ENCODE measurements at places on chromosomes 12 and 14.

DNA sequence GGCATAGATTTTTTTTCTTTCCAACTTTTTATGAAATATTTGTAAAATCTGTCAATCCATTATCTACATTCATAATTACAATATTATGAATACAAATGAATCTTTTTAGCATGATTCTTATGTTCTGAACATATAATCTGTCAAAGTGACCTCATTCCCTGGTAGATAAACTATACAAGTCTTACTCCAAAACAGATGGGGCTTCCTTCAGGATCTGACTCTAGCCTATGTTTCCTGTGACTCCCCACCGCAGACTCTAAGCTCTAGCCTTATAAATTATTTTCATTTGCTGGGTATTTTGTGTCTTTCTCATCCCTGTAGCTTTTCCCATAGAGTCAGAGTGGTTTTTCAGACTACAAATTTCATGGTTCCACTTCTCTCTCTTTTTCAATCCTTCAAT lies 202.1 kb upstream of the KITLG start:
- no peak for DNase-seq

GRCh38 chr14:102980409-102980810 lies 57.9 kb downstream of the AMN start:
- DNase-seq, result no peak

GRCh38 chr12:113397497-113398197 lies 6.0 kb downstream of the SDS start:
- DNase-seq, result no peak

DNA sequence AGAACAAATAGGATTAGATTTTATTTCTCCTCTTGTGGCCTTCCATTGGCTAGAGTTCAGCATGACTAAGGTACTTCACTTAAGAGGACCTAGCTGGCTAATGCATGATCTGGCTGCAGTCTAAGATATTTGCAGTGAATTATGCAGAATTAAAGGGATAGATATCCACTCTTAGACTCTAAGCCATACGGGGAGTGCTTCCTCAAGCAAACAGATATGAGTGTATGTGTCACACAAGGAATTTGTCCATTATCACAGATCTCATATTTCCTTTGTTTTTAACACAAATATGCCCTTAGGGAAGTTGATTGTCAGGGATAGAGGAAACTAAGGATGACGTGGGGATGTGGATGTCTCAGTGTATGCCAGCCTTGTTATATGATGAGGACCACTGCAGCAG lies 88.1 kb upstream of the DHRS4 start:
- peak; percentile 23 for DNase-seq

- DNase-seq, result no peak
These were observed 1.6 kb downstream of the TBX5 start for GRCh38 chr12:114404083-114404925.

DNA sequence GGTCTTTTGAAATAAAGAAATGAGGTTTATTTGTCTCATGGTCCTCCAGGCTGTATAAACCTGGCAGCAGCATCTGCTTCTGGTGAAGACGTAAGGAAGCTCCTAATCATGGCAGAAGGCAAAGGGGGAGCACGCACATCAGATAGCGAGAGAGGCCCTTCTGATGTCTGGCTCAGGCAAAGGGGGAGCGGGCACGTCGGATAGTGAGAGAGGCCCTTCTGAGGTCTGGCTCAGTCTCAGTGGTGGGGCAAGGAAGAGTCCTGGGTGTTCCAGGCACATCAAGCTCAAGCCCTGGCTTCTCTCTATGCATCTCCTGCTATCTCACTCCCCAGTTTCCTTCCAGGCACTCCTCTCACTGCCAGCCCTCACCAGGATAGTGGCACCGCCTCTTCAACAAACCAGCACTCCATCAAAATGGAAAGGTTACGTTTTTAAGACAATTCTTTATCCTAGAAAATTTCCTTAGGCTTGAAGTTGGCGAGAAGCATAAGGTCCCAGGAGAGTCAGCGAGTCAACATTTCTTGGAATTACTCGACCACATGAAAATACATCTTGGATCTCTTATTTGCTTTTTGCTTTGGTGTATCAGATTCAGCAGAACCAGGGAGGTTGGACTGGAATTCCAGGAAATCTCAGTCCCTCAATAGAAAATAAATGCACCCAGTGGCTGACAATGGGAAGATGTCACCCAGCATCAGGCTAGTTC lies 189.6 kb upstream of the TMEM132C start:
- no peak for DNase-seq

GRCh38 chr12:116201908-116202307 lies 75.6 kb downstream of the MED13L start:
- DNase-seq, result no peak

GRCh38 chr12:75528692-75529091 lies 17.3 kb upstream of the KRR1 start:
- no peak for DNase-seq

- DNase-seq, result peak; percentile 73
These were observed 101.9 kb upstream of the SFSWAP start for GRCh38 chr12:131608740-131609690.

- DNase-seq, result peak; percentile 42
These were observed 1.7 kb upstream of the LRP1 start for GRCh38 chr12:57126561-57126960.

GRCh38 chr14:57199921-57200320 lies 68.8 kb downstream of the EXOC5 start:
- DNase-seq, result no peak

DNA sequence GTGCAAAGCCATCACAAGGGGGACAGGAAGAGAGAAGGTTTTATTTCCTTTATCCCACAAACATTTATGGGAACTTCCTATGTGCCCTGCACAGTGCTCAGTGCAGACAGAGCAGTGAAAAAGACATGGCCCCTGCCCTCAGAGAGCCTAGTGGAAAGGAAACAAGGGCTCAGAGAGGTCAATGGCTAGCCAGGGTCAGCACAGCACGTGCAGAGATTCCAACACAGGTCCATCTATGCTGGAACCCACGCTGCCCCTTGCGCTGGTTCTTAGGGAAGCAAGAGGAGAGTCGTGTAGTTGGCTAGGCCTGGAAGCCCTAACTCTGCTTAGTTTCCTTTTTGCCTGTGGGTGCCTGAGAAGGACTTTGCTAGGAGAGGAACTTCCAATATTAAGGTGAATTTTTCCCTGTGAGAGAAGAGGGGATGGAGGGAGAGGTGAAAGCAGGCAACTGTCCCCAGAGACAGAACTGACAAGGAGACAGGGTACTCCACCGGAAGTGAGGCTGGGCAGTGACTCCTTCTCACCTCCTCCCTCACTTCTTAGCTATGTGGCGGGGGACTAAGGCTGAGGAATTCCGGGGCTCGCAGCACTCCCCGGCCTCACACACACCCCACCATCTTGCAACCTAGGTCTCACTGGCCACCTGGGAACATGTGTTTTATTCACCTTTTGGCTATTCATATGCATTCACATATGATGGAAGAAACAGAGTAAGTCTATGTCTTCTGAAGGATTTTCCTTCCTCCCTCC lies 12.1 kb upstream of the GPX2 start:
- no peak for DNase-seq

DNA sequence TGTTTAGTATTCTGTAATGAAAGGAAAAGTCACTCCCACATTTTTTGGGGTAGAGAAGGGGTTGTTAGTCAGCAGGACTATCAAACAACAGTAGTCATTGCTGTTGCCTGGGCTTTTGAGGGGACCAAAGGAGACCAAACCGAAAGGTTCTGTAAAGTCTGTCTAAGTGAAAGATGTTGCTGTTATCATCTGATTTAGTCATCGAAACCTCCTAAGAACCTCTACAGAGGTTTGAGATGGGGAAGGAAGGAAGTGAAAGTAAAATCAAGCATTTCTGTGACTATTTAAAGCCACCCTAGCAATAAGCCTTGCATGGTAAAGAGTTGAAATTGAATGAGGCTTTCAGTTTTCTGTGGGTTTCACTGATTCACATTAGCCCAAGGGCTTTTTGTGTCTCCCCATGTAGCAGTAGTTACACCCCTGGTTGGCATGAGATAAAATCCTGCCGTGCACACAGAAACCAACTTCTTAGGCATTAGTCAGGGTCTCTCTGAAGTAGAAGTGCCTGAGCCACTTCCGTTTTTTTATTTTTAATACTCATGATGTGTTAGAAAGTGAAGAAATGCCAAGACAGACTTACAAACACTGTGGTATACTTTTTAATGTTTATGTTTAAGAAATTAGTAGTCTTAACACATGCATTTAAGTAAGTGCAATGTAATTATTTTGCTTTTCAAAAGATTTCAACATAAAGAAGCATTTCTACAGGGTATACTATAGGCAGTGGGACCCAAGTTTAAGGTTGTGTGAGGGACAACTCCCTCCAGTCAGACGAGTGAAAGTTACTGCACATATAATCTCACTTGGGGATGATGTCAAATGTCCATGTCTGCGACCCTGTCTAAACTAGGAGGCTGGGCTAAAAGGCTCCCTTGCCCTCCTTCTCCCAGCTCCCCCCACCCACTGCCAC lies 50.4 kb downstream of the DYRK2 start:
- no peak for DNase-seq

DNA sequence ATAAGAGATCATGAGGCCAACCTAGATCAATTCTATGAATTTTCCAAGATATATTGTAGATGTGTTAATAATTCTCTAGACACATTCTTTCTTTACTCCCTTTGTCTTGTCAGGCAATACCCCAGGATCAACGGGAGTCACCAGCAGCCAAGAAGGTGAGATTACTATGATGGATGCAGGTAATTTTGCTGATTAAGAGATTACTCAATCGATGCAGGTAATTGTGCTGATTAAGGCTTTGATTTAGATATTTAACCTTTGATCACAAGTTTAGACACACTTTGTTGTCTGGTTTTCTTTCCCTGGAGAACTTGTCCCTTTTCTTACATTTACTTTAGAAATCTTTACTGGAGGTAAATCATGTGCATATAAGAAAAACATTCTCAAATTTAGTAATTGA lies 134.3 kb upstream of the CNTN1 start:
- no peak for DNase-seq

GRCh38 chr12:80702889-80703805 lies 4.3 kb upstream of the MYF6 start:
- peak; percentile 36 for DNase-seq

DNA sequence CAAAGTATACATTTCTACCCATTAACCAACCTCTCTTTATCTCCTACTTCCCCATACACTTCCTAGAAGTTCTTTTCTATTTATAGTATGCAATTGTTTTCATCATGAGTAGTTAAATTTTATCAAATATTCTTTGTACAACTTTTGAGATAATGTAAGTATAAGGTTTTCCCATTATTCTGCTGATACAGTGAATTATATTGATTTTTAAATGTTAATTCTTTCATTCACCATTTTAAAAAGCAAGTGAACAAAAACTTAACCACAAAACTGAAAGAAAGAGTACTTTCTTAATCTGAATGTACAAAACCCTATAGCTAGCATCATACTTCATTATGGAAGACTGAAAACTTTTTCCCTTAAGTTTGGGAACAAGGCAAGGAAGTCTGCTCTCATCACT lies 9.5 kb upstream of the SLCO1B3 start:
- DNase-seq, result no peak

GRCh38 chr12:24198936-24199671 lies 249.6 kb upstream of the SOX5 start:
- DNase-seq, result no peak

DNA sequence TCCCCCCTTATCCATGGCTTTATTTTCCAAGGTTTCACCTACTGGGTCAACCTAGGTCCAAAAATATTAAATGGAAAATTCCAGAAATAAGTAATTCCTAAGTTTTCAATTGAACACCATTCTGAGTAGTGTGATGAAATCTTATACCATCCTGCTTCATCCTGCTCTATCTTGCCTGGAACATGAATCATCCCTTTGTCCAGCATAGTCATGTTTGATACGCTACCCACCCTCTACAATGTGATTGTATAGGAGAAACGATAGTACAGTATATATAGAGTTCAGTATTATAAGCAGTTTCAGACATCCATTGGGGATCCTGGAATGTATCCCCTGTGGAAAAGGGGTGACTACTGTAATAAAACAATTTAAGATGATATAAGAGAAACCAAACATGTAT lies 62.2 kb downstream of the IFNG start:
- no peak for DNase-seq

- peak; percentile 72 for DNase-seq
These were observed 774 bp upstream of the SLC2A13 start for GRCh38 chr12:40106655-40107054.

GRCh38 chr12:3035171-3035570 lies 42.0 kb upstream of the TSPAN9 start:
- DNase-seq, result no peak

GRCh38 chr12:70329728-70330127 lies 36.4 kb upstream of the KCNMB4 start:
- DNase-seq, result no peak

DNA sequence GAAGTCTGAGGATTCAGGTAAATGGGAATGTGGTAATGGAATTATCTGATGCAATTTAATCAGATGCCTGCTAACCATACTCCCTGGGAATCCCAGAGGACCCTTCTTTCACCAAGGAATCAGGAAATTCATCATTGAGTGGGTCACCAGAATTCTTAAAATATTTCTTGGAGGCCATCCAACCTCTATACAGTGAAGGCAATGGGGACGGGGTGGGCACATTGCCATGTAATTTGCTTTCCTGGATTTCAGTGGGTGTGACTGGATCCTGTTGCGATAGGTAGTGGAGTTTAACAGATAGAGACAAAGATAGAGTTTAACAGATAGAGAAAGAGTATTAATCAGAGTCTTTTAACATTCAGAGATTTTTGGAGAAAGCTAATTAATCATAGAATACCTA lies 394.4 kb downstream of the DAD1 start:
- no peak for DNase-seq

DNA sequence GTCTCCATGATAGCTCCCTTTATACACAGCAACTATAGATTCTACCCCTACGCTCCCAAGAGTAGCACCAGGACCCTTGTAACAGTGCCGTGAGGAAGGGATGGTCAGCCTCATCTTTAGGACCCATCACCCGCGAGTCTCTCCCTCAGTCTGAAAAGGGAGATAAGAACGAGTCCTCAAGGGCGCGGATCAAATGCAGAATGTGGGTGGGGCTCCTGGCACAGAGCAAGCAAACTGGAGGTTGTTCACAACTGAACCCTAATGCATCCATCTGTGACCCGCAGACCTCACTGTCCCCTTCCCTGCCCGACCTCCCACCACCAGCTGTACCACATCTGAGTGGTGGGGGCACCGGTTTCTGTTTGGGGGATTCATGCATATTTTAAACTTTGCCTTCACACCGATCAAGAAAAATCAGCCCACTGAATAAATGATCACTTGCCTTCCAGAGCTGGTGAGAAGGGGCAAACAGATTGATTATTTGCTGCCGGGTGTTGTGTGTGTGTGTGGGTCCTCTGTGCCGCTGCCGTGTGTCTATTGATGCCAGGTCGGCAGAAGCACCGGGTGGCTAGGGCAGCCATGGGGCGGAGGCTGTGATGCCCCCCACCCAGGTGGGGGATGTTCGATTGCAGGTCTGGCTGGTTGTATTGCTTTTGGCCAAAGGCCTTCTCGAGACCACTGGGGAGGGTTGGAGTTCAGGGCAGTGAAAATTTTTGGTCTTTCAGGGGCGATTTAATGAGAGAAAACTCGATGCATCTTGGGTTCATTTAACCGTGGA lies 35.7 kb upstream of the BEGAIN start:
- DNase-seq, result no peak

- no peak for DNase-seq
These were observed 13.0 kb upstream of the TRAF3 start for GRCh38 chr14:102764220-102764671.

GRCh38 chr12:26830783-26831551 lies 2.0 kb downstream of the ITPR2 start:
- DNase-seq, result peak; percentile 79
